ENCODE measurements at places on chromosomes 2 and 18. TPM values are rescaled to one million over a fixed set of nuclear protein-coding genes. Genes with fewer than 3 reads are reported as not detected.

The ABCG5 gene
- not detected for total RNA-seq

GRCh38 chr18:77115192-77115953, 17.2 kb downstream of the MBP start:
- no peak for DNase-seq

DNA sequence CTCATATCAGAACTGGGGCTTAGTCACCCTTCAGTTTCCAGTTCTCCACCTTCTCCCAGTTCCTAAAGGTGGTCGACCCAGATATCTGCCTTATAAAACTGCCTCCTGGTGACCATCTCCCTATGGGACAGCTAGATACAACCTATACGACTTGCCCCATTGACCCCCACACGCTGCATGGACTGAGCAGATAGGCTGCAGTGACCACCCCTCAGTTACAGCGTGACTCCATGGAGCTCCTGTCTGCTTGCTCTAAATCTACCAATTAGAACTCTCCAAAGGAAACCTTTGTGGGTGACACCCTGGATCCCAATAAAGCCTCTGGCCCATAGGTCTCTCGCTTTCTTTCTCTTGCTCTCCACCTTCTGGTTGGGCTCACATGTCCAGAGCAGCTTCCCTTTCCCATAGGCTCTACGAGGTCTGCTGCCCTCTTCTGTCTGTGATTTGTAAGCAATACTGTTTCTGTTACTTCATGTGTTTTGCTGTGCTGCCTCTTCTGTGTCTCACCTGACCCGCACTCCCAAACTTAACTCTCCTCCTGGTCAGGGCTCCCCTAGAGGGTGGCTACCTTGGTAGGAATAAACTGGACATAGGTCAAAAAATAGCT, 971.3 kb upstream of the FAM98A start:
- DNase-seq = no peak

DNA sequence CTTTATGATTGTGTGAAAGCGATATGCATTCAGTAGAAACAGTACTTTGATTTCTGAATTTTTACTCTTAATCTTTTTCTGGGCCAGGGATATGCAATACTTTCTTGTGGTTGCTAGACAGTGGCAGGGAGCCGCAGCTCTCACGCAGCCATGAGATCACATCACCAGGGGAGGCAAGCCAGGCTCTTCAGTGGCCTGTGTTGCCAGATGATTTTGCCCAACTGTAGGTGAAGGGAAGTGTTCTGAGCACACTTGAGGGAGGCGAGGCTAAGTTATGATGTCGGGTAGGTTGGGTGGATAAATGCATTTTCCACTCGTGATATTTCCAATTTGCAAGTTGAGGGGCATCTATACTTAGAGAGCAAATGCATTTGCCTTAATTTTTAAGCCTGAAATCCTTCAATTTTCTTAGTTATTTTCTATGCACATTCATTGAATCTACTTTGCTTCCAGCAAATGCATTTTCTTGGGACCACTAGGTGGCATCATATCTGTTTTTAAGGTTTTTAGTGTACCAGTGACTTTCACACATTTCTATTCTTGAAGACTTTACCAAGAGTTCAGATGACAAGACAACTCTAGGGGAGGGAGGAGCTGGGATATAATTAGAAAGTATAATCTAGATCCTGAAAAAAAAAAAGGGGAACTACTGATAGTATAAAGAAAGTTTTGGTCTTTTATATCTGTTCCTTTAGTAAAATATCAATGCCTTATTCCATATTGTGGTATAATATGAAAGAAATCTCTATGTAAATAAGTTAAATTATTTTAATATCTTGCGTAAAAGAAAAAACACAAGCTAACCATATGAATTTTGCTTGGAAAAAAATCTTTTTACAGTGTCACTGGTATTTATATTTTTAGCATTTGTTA, 643.3 kb downstream of the SOCS6 start:
- no peak for DNase-seq

DNA sequence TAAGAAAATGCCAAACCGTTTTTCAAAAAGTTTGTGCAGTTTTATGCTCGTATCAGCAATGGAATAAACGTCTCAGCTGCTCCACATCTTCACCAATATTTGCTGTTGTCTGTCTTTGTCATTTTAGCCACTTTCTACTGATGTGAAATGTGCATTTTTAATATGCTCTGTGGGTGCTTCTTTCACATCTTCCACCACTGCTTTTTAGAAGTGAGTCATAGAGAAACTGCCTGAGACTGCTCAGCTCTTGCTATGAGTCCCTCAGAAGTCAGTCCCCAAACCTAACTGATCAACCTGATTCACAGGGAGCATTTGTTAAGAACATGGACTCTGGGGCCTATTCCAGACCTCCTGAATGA, 41.0 kb upstream of the EPC2 start:
- no peak for DNase-seq

GRCh38 chr2:105377871-105378270, 21.0 kb downstream of the FHL2 start:
- DNase-seq = no peak

The FRZB gene
- total RNA-seq = 1.4 TPM

GRCh38 chr18:47968721-47969120, 38.3 kb upstream of the SMAD2 start:
- no peak for DNase-seq

The ZNF2 gene
- 5.0 TPM for total RNA-seq

The PLA2R1 gene
- total RNA-seq = 3.0 TPM

The POMC gene
- total RNA-seq = 9.2 TPM

The RBM45 gene
- 4.9 TPM for total RNA-seq

DNA sequence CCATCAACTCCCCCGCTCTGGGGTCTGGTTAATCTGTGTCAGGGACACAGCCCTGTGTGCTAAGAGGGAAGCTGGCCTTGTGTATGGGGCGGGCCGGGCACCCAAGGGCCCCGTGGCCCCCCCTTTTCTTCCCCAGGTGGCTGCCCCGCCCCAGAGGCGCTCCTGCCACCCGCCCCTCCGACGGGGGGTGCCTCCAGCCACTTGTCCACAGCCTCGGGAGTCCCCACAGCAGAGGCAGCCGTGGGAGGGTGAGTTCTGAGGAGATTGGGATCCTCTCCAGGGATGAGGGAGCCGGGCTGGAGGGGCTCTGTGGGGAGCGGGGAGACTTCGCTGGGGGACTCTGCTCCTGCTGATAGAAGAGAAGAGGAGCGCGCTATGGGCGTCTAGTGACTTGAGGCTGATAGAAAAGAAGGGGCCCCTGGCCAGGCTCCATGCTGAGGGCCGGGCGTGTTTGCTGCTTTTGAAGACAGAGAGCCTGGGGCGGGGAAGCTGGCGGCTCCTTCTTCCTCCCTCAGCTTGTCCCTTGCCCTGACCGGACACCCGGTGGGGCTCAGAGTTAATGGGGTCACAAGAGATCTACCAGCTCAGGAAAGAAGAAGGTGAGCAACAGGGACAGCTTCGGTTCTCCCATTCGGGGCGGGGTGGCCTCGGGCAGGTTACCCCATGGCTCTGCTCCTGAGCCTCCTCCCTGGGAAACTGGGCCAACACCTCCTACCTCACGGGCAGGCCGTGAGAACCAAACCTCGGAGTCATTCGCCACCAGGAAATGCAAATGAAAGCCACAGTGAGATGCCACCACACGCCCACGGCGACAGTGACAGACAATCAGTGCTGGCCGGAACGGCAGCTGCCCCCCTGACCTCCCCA, 89.4 kb upstream of the TAF1B start:
- no peak for DNase-seq

DNA sequence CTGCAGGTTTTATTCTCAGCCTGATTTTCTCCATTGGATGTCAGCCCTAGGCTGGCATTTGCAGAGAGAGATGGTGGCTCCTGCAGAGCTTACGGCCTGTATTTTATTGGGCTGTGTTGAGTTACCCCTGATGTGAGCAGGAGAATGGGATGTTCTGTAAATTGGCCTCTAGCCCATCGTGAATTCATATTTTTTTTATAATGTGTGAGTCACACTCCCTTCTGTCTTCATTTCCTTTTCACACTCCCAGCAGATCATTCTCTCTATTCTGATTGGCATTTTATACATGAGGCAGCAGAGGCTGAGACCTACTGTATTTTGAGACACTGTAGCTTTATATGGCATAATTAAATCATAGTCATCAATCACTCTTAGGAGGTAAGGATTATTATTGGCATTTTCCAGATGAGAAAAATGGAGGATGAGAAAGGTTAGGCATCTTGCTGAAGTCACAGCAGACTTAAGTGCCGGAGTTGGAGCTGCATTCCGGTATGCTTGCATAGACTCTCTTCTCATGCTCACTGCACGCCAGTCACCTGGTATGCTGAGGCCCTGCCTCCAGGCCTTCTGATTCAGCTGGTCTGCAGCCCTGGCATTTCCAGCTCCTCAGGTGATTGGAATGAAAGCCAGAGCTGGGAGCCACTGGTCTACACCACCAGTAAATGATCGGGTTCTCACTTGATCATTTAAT, 142.4 kb downstream of the NEDD4L start:
- DNase-seq = no peak

- no peak for DNase-seq
Measured at GRCh38 chr2:196449083-196449482, 190.4 kb upstream of the CCDC150 start.

DNA sequence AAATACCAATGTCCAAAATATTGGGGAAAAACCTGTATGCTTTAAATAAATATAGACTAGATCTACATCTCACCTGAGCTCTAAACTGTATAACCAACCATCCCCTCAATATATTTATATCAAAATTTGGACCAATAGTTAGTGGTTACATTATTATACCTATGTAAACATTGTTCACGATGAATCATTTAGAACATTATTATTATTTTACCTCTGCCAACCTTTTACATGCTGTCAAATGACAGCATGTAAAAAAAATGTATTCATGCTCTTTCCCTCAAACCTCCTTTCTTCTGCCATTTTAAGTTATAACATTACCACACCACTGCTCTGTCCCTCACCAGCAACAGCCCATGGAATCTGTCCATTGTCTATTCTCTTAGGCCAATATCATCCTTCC, 9.6 kb downstream of the FTCDNL1 start:
- no peak for DNase-seq

The ATG9A gene
- total RNA-seq = 86.3 TPM

- DNase-seq = no peak
Measured at GRCh38 chr2:16014802-16015201, 74.5 kb downstream of the MYCN start.

DNA sequence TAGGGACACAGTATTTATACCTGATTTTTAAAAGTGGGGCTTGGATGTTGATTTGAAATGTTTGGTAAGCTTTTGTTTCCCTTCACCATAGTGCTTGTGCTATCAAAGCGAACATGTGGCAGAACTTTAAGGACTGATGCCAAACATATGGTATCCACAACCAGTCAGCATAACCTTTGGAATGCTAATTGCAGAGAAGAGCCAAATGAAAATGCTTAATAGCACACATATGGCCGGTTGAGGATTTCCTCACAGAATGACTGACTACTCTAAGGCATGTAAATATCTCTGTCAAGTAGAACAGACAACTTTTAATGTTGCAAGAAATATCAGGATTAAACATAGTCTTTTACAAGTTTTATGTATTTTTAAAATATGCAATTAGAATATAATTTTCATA, 120.9 kb upstream of the COL3A1 start:
- no peak for DNase-seq

- DNase-seq = no peak
Measured at GRCh38 chr2:768451-768850, 91.2 kb upstream of the TMEM18 start.

The VWC2L gene
- total RNA-seq = not detected

- DNase-seq = no peak
Measured at GRCh38 chr2:9846554-9846953, 3.3 kb downstream of the TAF1B start.

- no peak for DNase-seq
Measured at GRCh38 chr2:205681401-205682238, 681 bp upstream of the NRP2 start.

DNA sequence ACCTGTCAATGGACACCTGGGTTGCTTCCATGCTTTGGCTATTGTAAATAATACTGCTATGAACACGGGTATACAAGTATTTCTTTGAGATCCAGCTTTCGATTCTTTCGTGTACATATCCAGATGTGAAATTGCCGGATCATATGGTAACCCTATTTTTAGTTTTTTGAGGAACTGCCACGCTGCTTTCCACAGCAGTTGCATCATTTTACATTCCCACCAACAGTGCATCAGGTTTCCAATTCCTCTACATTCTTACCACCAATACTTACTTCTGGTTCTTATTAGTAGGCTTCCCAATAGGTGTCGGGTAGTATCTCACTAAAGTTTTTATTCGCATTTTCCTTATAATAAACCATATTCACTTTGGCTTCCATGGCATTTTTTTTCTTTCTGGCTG, 69.6 kb downstream of the PID1 start:
- DNase-seq = no peak

DNA sequence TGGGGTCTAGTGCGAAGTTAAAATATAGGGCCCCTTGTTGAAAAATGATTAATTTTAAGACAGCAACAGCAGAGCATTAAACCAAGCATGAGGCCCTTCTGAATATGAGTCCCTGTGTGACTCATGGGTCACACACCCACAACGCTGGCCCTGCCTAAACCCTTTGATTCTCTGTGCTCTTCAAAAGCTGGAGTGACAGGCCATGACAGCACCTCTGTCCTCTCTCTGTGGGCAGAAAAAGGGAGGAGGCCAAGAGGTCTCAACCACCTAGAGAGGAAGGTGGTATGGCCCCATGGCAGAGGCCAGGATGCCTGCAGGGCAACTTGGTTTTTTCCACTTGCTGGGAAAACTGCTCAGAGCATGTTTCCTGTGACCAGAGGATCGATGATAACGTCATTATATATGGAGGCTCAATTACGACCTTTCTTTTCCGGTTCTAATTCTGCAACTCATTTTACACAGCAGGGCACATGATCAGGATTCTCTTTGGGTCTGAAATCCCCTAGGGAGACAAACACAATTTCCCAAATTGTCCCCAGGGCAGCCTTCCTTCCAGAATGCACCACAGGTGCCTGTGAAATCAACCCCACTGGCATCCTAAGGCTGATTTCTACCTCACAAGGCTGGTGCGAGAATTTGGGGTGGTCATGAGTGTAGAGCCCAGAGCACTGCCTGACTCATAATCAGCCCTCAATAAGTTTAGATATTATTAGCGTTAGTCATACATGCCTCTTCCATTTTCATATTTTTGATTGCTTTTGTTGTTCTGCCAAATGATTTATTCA, 102.0 kb upstream of the PPP1CB start:
- DNase-seq = no peak

DNA sequence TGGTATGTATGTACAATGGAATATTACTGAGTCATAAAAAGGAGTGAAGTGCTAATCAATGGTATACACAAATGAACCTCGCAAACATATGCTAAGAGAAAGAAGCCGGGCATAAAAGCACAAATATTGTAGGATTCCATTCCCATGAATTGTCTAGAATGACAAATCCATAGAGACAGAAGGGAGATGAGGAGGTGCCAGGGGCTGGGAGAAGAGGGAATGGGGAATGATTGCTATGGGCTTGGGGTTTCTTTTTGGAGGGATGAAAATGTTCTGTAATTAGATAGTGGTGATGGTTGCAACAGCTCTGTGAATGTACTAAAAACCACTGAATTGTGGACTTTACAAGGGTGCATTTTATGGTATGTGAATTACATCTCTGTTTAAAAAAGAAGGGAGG, 73.5 kb downstream of the GLI2 start:
- DNase-seq = no peak

DNA sequence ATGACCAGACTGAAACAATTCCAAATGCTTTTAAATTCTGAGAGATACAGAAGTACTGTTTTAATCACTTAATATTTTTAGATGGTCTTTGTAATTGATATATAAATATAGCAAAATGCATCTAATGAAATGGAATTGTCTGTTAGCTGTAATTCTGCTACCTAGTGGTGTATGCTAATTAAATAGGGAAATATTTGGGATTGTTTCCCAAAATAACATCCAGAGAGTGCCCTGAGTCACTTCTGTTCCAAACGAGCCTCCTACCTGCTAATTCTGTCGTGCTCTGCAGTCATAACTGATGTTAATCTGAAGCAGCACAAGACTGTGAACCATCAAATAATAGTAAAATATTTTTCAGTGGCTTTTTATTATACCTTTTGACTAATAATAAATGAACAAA, 71.4 kb upstream of the NOSTRIN start:
- no peak for DNase-seq

Data from Right ventricle myocardium superior (tissue), 1 donor.